ENCODE measurements at places on chromosomes 4 and X.

DNA sequence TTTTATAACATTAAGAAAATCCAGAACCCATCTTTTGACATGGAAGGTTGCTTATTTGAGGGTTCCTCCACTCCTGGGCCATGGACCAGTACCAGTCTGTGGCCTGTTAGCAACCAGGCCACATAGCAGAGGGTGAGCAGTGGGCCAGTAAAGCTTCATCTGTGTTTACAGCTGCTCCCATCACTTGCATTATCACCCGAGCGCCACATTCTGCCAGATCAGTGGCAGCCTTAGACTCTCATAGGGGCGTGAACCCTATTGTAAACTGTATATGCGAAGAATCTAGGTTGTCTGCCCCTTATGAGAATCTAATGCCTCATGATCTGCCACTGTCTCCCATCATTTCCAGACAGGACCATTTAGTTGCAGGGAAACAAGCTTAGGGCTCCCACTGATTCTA lies 58.6 kb downstream of the NDST4 start:
- DNase-seq: no peak

- no peak for DNase-seq
Measured at GRCh38 chr4:85512446-85513205, 37.7 kb downstream of the ARHGAP24 start.

DNA sequence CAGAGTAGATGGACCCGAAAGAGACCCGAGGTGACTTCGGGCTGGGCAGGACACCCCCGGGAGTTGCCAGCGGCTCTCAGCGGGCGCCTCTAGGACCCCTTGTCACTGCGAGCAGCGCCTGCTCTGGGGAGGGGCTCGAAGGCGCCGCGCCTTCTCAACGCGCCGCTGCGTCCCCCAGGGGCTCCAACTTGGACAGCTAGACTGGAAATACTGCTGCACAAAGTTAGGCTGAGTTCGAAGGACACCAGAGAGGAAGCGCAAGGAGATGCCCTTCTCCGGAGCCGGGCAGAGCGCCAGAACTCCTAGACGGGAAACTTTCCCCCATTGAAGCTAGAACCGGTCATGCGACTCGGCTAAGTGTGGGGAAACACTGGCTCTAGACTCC lies 493 bp upstream of the KCNIP4 start:
- no peak for DNase-seq

DNA sequence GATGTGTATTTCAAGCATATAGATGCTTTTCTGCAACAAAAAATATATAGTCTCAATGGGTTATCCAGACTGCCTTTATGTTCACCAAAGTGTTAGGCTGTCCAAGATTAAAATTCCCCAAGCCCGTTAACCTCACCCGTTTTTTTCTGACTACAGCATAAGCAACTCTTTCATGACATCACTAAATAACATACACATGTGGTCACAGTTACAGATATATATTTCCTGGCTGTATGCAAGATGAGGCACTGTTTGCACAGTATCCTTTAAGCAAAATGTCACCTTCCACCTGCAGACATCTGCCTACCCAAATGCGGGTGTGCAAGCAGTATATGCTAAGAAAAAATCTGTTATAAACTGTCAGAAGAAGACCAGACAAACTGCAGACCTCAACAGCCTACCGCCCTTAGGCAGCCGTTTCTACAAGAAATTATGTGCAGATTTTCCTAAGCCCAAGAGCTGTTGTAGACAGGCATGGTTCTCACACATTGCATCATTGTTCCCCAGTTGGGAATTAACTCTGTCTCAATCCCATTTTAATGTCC lies 183.1 kb upstream of the MXRA5 start:
- no peak for DNase-seq

- DNase-seq: no peak
Measured at GRCh38 chrX:149495573-149496071, 9.5 kb downstream of the IDS start.

DNA sequence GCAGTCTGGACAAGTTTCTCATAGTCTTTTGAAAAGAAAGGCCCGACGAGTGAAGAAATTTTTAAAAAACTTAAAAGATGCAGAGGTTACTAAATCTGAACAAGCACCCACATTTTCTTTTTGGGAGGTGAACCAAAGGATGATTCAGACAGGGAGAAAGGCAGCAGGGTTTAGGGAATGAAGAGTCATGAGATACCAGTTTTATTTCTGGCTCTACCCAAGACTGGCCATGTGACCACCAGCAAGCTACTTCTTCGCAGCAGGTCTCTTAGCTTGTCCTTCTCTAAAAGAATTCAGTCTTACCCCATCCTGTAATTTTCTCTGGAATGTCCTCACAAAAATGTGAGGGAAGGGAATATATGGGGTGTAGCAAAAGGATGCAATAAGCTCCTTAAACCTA lies 37.6 kb downstream of the AMOT start:
- no peak for DNase-seq

DNA sequence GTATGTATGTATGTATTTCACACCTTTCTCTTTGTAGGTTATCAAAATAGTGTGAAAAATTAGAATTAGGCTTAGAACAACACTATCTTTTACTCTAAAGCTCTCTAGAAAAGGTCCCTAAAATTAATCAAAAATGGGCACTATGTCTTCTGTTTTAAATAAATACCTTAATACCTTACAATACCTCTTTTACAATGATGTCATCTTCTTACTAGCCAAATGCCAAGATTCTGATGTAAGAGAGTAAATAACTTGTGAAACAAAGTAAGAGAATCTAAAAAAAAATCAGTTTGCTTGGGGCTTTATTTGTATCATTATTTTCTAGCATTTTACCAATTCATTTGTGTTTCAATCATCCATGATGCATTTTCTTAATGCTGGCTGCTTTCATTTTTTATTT lies 402.2 kb upstream of the MAGEB2 start:
- no peak for DNase-seq

DNA sequence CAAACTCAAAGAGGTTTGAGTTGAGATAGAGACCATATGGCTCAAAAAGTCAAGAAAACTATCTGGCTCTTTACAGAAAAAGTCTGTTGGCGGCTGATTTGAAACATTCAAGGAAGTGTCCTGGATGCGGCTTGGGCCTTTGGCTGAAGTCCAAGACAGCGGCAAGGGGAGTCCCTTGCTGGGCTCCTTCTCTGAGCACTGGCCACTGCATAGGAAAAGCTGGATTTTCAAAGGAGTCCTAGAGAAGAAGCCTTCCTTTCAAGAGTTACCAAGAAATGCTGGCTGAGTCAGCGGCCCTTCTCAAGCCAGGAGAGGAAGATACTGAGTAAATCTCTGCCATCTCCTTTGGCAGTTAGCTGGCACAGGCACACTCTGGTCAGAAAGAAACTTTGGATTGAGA lies 12.1 kb downstream of the APLN start:
- DNase-seq: no peak

DNA sequence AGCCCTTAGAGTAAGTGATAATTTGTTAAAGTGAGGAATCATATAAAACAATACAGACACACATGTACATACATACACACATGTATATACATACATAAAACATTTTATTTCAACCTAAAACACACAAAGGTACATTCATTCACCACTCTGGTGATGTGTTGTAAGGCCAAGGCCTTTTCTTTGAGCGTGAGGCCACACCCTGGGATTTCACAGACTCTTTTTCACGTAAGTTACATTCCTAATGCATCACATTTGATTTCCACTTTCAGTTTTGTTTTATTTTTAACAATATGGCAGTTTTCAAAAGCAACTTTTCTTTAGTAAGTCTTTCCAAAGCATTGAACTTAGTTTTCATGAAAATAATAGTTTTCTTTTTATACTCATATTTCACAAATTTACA lies 170.7 kb downstream of the COL4A6 start:
- no peak for DNase-seq

DNA sequence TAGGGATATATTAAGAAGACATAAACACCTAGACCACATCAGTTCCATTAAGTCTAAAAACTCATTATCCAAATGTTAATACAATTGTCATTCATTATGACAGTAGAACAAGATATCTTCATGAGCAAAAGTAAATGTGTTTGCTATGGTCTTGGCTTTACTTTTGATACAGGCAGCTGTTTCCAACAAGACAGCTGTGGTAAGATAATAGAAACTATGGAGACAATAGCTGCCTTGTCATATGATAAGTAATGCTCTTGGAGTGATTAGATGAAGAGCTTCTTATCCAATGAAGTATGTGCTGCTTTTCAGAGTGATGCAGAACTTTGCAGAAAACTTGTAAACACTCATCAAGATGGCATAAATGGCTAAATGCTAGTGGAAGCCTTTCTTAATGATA lies 1066.0 kb downstream of the FSTL5 start:
- DNase-seq: no peak

DNA sequence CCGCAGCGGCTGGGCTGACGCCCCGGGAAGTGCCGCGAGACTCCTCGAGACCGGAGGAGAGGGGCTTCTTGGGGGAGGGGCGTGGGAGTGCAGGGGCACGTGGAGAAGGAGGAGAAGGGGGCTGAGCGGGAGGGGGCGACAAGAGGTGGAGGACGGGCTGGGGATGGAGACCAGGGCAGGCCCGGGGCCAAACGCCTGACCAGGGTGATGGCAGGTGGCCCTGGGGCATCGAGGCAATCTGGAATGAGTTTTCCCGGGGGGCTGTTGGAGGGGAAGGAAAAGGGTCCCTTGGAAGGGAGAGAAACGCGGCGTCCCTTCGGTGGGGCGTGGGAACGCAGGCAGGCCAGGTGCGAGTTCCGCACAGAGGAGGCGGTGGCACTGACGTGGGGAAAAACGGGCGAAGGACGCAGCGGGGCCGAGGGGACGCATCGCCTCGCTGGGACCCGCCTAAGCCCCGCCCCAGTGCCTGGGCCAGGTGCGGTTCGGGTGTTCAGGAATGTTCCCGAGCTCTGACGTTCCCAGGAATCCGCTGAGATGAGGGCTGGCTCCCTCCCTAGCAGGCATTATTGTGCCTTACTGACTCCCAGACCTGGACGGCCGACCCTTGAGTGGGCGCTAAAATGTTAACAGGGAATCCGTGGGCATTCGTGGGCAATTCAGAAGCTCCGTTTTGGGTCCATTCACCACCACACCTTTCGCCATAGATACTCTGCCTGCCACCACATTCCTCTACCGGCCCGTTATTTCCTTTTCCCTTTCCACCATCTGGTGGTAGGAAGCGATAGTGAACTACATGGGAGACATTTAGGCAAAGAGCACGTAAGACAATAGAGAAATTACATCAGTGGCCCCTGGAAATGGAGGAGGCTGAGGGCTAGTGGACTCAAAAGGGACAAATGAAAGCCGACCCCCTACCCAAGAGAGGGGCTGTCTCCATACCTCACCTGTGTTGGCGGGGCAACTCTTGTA lies 795 bp upstream of the SH3KBP1 start:
- peak; percentile 46 for DNase-seq

GRCh38 chr4:22721204-22721603 lies 28.5 kb downstream of the GBA3 start:
- DNase-seq: no peak

- DNase-seq: no peak
Measured at GRCh38 chrX:121221322-121221977, 174.0 kb downstream of the GLUD2 start.

GRCh38 chr4:8770518-8771257 lies 101.0 kb downstream of the HMX1 start:
- DNase-seq: no peak

DNA sequence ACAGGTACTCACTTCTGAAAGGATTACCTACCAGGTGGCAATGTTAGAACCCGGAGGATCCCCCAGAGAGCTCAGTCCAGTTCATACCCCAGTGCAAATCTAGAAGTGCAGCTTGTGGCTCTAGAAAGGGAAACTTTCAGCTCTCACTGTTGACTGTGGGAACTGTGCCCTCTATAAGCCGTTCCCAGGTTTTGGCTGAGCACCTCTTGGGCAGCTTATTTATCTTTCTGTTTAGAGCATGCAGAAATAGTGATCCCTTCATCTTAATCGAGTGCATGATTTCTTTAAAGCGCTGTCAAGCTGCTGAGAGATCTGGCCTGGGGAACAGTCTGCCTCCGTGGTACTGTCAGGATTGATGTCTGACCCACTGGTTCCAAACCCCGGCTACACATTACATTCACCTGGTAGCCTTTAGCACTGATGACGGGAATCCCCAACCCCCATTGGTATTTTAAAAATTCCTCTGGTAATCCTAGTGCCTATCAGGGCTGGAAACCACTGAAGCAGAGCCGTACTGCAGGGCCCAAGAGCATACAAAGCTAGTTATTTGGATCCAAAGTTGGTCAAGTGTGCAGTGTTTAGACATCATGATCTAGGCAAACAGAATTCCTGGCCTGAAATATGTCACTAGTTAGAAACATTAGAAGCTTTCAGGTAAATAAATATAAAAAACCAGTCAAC lies 103.2 kb downstream of the KLHL8 start:
- DNase-seq: no peak

- no peak for DNase-seq
Measured at GRCh38 chr4:10656420-10656819, 28.1 kb downstream of the CLNK start.

All from stimulated activated CD4-positive, alpha-beta T cell treated with anti-CD3 and anti-CD28 coated beads, TNF-alpha, amount 100 ng/mL, for 4 hours (primary cell).